Activated T-cell treated with anti-CD3 and anti-CD28 coated beads for 1 hour (primary cell): ENCODE measurements at places on chromosomes 1 and 21.

DNA sequence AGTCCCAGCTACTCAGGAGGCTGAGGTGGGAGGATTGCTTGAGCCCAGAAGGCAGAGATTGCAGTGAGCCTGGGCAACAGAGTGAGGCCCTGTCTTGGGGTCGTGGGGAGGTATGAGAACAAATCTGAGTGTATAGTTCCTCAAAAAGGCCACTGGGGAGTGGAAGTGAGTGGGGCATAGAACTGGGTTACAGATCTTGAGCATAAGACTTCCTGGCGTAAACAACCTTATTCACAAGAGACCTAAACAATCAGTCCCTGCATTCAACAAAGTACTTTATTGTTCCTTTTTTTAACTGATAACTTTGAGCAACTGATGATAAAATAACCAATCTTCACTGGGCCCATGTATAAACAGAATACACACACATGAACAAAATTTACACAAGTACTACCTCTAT, 72.7 kb upstream of the MUTYH start:
- no peak for DNase-seq

DNA sequence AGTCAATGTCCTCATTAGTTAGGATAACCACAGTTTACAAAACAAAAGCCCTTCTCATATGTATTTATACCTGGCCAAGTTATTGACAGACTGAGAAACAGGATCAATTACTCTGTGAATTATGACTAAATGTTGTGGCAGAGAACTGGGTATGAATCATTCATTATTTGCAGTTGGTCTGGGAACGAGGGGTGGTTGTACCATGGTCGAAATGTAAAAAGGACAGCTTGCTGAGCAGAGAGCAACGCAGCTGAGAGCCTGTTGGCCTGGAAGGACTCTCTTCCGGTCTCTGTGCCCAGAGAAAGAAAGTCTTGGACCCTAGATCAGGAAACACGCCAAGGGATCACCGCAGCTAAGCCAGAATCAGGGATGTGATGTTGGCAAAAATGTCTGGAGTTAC, 169.6 kb downstream of the DISC1 start:
- DNase-seq: no peak

GRCh38 chr1:235953801-235954200, 87.1 kb upstream of the LYST start:
- no peak for DNase-seq

DNA sequence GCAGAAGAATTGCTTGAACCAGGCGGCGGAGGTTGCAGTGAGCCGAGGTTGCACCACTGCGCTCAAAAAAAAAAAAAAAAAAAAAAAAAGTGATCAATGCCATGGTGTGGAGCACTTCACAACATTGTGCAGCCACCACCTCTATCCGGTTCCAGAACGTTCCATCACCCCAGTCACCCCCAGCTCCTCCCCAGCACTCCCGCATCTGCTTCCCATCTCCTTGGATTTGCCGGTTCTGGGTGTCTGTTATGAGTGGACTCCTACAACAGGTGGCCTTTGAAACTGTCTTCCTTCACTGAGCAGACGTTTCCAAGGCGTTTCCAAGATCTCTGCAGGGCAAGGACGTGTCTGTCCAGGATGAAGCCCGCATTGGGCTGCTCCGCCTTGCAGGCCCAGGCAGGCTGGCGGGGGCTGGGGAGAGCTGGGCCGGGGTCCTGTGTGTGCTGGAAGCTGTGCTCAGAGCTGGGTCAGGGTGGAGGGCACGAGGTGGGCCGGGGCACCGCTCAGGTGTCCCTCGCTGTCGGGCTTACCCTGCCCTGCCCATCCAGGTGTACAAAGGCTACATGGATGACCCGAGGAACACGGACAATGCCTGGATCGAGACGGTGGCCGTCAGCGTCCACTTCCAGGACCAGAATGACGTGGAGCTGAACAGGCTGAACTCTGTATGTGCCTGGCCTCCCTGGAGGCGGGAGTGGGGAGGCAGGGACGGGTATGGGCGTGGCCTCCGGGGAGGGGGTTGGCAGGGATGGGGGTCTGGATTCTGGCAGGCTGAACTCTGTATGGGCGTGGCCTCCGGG, 14.9 kb upstream of the LRRC3 start:
- DNase-seq: no peak

DNA sequence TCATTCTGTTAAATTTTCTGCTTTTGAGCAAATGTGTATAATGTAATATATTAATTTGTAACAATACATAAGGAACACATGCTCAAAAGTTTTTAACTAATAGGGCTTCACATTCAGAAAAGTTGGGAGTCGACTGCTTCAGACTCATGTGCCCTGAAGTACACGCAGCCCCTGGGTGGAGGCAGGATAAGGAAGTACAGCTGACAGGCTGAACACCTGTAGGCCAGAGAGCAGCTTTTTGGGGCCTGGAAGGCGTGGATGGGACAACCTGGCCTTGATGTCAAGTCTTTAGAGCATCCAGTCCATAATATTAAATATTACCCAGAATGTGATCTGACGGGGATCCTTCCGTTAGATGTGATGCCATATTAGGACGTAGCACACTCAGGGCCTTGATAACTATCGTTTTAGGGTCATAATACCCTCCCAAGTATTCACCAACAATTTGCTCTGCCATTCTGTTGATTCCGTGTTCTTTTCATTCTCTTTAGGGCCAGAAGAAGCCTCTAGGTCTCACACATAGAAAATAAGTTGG, 485.2 kb downstream of the SIPA1L2 start:
- no peak for DNase-seq

GRCh38 chr1:58999676-59000075, 215.8 kb upstream of the JUN start:
- no peak for DNase-seq

DNA sequence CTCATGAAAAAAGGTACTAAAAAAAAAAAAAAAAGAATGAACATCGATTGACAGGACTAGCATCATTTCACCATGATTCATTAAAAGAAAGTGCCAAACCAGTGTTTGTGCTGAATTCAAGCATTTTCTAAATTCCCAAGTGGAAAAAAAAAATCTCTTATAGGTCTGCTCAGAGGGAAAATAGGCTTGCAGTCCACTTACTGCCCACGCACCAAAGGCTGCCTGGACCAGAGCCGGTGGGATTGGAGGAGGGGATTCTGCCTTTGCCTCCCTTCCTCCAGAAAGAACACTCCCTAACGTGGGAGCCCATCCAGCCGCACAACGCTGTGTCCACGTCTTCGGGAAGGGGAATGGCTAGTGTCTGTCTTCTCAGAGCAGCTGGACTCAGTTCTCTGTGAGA, 5.5 kb upstream of the TRAPPC10 start:
- DNase-seq: no peak

DNA sequence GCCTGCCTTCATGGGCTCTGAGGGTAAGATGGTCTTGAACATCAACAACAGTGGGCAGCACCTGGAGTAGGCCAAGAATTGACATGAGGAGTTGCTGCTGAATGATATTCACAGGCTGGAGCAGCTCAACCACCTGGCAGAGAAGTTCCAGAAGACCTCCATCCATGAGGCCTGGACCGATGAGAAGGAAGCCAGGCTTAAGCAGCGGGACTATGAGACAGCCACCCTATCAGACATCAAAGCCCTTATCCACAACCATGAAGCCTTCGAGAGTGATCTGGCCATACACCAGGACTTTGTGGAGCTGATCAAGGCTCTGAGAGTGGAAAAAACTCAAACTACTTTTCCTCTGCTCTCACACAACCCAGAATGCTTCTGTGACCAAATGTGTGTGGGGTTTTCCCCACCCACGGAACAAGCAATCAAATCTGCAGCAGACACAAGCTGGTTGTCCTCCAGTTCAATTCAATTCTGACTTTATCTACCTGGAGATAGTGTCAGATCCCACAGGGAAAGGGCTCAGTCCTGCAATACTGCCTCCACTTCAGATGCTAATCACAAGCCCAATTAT, 12.1 kb upstream of the EPHA10 start:
- DNase-seq: no peak

DNA sequence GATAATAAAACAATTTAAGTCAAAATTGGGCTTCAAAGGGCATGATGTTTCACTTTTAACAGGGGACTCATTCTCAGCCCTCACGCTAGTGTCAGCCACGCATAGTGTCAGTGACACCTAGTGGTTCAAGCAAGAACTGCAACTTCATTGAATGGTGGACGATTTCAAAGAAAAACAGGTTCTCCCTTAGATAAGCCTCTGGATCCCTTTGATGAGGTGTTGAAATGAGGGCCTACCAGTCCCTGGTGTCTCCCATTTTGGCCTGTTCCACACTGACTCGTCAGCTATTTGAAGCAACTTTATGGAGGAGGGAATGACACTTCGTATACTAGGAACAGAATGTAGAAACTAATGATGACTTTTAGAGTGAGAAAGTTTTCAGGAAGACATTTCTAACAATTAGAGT, 56.2 kb downstream of the FCRL5 start:
- DNase-seq: peak; percentile 14

DNA sequence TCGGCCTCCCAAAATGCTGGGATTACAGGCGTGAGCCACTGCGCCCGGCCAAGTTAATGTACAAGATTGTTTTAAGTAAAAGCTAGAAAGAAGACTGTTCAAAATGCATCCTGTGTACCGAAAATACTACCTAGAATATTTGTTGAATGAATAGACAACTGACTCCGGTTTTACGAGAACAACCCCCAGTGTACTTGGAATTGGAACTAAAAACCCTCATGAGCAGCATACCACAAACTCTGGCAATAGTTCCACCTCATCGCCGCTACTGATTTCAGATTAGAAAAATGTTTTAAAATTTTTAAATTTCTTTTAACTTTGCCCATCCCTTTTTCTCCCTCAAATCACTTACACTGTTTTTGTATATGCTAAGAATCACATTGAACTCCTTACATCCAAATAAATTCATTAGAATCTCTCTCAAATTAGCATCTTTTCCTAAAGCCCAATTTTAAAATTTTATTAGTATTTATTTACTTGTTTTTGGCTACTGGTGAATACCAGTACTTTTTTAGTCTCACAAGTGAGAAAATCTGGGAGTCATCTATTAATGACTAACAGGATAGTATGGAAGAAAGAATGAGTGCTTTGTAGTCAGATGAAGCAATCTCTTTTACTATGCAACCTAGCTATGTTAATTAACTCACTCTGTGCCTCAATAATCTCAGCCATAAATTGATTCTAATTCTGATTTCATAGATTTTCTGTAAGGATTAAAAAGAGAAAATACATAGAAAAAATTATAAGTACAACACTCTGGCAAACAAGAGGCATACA, 95.1 kb downstream of the GPATCH2 start:
- no peak for DNase-seq

- no peak for DNase-seq
Measured at GRCh38 chr1:23657659-23658275, 33.8 kb upstream of the RPL11 start.

DNA sequence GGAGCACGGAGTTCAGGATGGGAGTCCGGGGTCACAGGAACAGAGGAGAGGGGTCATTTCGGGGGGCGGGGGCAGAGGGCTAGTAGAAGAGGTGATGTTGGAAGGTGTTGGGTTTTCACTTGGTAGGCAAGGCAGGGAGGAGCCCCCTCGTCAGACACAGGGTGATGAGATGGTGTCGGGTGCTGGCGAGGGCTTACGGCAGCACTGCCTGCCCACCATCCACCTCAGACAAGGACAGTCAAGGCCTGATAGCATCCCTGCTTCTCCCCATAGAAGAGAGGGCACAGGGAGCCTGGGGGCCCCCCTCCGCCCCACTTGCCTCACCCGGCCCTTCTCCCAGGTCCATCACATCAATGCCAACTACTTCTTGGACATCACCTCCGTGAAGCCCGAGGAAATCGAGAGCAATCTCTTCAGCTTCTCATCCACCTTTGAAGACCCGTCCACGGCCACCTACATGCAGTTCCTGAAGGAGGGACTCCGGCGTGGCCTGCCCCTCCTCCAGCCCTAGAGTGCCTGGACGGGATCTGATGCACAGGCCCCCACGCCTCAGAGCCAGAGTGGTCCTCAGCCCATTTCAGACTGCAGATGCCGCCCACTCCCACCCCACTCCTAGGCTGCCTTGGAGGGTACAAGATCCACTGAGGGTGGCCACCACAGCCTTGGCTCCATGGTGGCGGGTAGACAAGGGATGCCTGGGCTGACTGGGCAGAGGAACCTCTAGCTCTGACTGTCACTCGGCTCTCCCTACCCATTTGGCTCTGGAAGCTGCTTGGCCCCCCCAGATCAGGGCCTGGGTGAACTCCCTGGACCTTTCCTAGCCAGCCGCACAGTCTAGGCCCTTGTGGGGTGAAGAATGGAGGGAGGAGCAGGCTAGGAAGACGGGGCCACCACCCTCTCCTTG, 4.3 kb upstream of the MTFR1L start:
- no peak for DNase-seq

DNA sequence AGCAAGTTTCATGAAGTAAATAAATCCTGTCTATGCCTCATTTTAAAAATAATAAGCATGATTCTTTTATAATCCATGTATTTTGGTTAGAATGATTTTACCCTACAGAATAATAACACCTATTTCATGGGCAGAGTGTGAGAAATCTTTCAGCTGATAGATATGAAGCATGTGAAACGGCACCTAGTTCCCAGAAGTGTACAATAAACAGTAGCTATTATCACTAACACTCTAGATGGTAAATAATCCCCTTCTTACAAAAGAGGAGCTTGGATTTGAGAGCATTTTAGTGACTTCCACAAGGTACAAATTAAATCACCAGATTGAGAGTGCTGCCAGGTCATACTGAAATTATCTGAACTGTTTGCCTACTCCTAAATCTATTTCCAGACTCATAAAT, 95.3 kb upstream of the NRIP1 start:
- no peak for DNase-seq

GRCh38 chr1:192266645-192267044, 50.1 kb upstream of the RGS21 start:
- no peak for DNase-seq

- DNase-seq: no peak
Measured at GRCh38 chr1:151893176-151893924, 16.0 kb downstream of the THEM4 start.

GRCh38 chr1:76254104-76255030, 179.8 kb downstream of the ST6GALNAC3 start:
- DNase-seq: no peak

- no peak for DNase-seq
Measured at GRCh38 chr1:24622218-24622617, 20.9 kb upstream of the SRRM1 start.

DNA sequence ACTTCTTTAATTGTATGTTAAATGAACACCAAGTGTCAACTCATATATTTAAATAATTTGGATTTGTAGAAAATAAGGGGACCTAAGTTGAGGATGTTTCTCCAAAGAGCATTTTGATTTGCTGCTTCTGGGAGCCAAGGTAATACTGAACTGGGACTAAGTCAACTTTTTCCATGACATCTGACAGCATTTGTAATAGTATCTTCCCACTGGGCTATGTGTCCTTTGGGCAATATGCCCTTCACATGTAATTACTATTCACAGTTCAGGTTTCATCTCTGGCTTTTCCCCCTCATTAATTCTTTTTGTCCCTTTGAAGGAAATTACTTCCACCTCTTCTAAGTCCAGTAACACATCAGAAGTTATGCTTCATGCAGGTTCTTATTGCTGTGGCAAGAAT, 36.7 kb upstream of the HP1BP3 start:
- no peak for DNase-seq

DNA sequence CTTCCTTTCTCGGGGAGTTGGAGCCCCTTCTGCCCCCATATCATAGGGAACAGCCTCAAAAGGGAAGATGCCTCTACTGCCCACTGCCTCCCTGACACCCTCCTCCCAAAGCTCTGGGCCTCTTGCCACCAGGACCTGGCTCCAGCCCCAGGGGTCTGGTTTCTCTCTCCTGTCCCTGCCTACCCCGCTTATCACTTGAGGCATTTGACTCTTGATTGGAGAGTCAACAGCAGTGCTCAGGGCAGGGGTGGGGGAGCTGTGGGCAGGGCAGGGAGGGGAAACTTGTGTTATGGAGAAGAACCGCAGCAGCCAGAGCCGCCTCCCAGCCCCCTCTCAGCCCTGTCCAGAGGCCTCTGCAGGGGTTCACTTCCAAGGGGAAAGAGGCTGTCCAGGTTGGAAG, 573 bp downstream of the TRIM63 start:
- DNase-seq: no peak
